Fibroblast of skin of left quadriceps (primary cell): ENCODE measurements at places on chromosomes 7 and 10.
A peak's percentile ranks its signal among the peaks of the same experiment; 100 is the strongest.

DNA sequence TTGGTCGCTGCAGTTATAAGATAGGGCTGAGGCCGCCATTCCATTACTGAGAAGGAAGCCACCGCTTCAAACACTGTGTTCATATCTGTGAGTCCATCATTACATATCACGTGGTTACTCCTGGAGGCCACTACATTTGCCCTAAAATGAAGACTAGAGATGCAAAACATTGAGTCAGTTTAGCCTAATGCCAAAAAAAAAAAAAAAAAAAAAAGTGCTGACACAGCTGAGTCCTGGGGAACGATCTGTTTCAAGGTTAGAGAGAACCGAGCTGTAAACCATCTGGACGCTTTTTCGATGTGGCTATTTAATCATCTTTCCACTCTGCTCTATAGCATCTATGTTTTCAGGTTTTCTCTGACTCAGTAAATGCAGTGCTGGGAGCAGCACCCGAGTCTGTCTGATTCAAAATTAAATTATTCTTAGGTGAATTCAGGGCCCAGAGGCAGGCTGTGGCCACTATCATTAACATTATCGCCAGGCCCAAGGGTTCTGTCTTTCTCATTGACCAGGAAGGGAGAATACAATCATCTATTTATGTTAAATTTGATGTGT is 449.1 kb downstream of the PAXIP1 start:
- no peak for DNase-seq

DNA sequence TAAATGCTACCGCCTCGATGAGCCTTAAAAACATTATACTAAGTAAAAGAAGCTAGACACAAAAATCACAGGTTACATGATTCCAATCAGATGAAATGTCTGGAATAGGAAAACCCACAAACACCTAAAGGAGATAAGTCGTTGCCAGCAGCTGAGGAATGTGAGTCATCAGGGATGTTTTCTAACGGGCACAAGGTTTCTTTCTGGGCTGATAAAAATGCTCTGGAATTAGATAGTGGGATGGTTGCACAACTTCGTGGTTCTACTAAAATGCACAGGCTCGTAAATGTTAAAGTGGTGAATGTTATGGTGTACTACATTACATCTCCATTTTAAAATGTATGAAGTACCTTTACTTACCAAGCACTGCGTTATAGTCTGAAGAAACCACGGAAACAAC is 9.7 kb downstream of the ABLIM1 start:
- peak; percentile 75 for DNase-seq

- no peak for DNase-seq
These were observed 212.5 kb downstream of the ADAM12 start for GRCh38 chr10:126175641-126176262.

DNA sequence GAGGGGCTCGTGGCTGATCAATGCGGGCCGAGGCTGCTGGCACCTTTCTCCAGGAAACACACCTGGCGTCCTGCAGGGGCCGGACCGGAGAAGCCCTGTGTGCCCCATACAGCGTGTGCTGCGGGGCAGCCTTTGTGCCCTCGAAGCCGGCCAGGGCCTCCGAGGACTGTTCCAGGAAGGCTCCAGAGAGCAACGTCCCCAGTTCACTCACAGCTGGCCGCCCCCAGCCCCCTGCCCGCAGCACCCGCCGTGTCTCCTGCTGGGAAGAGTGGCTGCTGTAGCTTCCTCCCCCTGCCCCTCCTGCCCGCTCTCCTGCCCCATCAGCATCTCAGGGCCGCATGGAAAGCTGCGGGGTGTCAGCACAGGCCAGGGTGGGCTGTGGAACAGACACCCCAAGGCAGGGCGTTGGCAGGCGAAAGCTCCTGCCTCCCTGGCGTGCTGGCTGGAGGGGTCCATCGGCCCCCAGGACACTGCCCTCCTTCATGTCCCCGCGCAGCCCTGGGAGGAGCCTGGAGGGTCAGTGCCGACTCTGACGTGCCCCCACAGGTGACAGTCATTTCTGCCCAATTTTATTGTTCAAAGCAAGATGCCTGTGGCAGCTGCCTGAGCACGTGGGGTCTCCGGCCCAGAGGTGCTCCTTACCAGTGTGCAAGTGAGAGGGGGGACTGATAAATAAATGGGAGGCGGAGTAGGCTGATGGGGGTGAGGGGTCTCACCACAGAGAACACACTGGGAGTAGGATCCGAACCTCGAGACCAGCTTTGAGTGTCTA is 95.8 kb upstream of the DIP2C start:
- DNase-seq: no peak

GRCh38 chr7:134946260-134946659 is 40.0 kb upstream of the AGBL3 start:
- DNase-seq: no peak

GRCh38 chr7:73778801-73779389 is 8.8 kb upstream of the CLDN3 start:
- no peak for DNase-seq

GRCh38 chr10:50937230-50937907 is 51.9 kb upstream of the A1CF start:
- DNase-seq: no peak

DNA sequence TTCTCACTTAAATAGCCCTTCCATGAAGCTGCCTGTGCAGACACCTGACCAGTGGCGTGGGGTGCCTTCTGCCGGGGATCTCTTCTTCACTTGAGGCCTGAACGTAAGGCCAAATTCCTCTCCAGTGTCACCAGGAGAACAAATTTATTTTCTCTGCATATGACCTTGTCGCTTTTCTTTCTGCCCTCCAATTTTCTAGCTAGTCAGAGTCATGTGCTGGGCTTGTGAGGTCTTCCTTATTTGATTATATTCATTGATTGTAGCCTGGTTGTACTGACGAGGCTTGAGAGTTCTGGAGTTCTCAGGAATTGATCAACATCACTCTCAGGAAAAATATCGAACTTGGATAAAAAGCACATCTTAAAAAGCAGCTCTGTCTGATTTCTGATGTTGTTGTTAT is 255.7 kb downstream of the BUB3 start:
- no peak for DNase-seq

DNA sequence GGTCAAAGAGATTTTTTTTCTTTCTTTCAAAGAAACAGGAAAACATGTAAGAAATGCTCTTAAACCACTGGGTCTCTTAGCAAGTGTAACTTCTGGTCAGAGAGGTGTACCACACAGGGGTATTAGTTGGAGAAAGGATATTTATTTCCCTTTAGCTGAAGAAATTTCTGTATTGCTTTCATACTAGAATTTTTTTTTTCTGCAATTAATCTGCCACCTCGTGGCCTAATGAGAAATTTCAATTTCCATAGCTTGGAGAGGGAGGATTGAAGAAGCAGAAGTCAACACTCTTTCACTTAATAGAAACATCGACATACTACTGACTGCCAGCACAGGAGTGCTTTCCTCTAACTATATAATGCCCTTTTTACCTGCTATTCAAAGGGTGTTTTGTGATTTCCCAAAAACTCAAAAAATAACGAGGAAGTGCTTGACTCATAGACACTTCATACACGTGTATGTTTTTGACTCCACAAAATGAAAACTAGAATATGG is 177.6 kb upstream of the NAMPT start:
- peak; percentile 24 for DNase-seq

DNA sequence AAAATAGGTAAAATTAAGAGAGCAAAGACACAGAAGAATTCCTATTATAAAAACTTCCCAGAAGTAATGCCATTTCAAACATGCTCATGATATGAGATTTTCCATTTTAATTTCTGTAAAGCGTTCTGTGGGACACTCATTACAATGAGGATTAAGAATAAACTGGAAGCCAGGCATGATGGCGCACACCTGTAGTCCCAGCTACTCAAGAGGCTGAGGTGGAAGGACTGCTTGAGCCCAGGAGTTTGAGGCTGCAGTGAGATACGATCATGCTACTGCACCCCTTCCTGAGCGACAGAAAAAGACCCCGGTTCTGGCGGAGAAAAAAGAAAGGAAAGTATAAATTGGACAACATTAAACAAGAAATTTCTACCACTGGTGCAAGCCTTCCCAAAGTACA is 1.5 kb downstream of the DNA2 start:
- DNase-seq: no peak

DNA sequence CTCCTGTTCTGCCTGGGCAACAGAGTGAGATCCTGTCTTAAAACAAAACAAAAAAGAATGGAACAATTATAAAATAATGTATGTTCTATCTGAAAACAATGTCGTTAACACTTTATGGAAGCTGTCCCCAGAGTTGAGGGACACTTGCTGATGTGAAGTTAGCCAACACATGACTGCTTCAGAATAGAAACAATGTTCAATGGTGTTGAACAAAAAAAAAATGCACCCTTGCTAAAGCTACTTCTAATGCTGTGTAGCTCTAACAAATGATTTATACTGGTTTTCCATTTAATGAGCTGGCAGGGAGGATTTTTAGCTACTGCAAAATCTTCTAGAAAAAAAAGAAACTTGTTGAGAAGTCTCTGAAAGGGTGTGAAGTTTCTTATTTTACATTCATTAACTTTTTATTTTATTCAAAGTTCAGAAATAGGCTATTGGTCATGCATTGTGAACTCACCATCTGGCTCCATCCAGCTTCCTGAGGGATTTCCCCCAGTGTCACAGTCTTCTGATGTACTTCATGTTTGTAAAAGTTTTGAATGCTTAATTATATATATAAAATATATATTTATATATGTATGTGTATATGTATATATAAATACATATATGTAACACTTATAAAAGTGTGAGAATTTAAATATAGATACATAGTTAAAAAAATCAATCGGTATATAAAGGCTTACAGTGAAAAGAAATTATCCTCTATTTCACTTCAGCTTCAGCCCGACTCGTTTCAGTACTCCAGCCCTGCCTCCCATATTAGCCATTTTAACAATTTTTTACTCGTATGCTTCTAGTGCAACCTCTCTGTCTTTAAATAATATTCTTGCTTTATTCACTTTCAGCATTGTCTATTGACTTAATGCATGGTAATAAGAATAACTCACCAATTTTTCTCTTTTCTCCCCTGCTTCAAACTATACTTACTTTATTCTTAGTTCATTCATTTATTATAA is 35.0 kb downstream of the HDAC9 start:
- DNase-seq: no peak

DNA sequence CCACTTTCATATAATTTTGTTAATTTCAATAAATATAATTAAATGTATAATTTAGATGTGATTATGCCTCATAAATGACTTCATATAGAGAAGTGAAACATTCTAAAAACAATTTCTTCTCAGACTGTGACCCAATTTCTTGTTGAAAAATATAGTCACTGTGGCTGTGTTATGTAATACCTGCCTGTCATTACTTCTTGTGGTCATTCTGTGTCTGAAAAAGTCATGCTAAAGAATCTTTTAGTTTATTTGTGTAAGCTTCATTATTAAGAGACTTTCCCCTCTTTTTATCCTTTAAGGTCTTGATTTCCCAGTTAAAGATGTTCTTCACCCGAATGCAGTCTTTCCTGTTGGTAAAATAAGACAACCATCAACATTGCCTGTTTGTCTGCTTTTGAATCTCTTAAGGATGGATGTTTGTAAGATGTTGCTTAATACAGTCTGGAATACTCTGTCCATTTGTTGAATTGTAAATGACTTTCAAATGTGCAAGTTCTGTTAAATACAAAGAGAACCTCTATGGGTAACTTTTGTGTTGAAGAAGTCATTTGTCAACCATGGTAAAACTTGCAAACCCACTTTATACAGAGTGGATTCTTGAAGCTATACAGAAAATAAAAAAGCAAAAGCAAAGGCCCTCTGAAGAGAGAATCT is 16.0 kb downstream of the KAT6B start:
- no peak for DNase-seq

DNA sequence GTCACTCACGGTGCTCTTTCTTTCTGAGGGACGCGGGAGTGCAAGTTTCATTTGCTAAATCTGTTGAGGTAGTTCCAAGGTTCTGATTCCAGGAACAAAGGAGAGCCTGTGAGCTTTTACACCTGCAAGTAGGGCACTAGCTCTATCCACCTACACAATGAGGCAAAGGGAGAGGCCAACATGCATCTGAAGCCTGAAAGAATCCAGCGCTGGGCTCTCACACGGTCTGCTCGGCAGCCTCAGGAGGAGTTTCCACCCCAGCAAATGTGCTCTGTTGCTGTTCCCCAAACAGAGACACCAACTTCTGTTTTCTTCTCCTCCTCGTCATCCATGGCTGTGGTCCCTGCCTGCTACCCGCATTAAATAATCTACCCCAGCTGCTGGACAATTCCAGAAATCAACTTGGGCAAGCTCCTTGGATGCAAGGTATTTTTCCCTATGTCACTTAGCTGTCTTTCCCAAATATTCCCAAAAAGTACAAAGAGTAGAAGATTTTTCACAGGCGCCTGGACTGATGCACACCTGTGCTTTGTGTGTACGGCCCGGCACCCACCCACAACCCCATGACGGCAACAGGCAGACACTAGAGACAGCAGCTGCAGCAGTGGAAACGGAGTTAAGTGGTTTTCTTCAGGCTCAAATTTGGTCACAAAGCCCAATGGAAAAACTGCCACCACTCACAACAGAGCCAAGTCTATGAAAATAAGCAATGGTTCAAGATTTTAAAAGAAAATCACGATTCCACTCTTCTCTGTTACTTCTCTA is 176.8 kb downstream of the ZMYND11 start:
- no peak for DNase-seq

DNA sequence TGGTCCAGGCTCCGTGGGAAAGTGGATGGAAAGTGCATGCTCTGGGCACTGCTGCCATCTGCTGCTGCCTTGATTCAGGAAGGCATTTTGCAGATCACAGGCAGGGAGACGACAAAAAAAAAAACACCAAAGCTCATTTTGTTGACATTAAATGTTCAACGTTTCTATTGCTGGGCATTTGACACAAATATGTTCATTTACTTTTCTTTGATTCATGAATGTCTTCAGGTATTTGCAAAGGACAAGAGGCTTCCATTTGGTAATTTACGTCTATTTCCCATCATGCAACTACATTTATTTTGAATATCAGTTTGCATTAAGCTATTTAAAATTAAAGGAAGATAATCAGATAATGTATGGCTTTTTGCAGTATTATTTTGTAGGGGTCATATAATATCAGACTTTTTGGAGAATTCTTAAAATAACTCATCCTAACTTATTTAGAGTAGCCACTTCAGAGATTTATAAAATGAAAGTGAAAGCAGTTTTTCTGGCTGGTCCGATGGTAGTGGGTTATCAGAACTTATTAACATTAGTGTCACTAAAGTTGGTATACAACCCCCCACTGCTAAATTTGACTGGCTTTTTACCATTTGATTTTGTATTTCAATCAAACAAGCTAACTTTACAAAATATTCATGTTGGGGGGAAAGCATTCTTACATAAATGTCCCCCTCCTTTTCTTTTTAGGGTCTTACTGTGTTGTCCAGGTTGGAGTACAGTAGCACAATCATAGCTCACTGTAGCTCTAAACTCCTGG is 65.3 kb downstream of the PDIA4 start:
- peak; percentile 45 for DNase-seq
